NCI-H526 (cell line): ENCODE measurements at places on chromosomes 3 and 15.

GRCh38 chr15:99333981-99334380 is 82.7 kb downstream of the LRRC28 start:
- DNase-seq = no peak

DNA sequence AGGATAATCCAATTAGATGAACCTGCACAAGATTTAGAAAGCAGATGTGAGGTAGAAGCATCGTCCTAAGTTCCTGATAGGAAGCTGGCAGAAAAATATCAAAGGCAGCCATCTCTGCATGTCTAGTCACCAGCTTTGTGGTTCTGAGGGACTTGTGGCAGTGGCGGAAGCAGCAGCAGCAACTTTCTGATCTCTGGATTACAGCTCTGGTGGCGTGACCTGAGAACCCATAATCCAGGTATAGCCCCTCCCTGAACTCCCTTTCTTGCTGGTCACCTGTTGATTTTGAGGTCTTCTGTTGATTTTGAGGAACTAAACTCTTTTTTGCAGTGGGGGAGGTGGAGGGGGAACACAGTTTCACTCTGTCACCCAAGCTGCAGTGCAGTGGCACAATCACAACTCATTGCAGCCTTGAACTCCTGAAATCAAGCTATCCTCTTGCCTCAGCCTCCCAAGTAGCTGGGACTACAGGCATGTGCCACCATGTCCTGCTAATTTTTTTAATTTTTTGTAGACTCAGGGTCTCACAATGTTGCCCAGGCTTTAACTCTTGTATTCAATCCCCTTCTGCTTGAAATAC is 7.9 kb downstream of the FSIP1 start:
- DNase-seq = no peak

GRCh38 chr3:11699083-11699427 is 55.3 kb upstream of the VGLL4 start:
- DNase-seq = no peak

GRCh38 chr3:42518800-42519567 is 16.5 kb downstream of the VIPR1 start:
- DNase-seq = no peak

DNA sequence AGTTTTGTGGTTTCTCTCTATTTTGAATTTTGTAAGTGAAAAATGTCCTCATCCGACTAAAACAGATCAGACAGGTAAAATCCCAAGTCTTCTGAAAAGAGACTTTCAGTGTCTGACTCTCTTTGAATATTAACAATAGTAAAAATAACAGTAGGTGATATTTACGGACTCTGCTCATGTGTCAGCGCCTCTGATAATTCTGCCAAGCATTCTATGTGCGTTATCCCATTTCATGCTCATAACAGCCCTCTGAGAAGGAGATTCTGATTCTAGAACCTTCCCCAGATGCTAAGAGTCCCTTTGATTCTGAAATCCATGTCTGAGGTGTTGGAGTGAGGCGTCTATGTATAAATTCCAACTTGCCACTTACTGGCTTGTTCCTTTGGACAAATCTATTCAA is 282.8 kb downstream of the FEZF2 start:
- DNase-seq = no peak

DNA sequence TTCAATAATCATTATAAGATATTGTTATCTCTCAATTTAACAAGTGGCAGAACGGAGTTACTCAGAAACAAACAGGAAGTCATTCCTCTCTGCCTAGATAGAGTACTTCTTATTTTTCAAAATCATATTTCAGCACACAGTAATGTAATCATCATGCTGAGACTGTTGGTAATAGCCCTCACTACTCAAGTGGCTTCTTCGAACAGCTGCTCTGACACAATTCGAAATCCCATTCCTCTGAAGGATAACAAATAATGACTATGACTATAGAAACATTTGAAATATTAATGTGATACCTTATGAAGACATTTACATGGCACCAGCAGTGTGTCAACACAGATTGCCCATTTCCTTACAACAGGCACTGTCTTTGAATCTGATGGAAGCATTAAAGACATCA is 1249.8 kb downstream of the NSUN3 start:
- DNase-seq = no peak

DNA sequence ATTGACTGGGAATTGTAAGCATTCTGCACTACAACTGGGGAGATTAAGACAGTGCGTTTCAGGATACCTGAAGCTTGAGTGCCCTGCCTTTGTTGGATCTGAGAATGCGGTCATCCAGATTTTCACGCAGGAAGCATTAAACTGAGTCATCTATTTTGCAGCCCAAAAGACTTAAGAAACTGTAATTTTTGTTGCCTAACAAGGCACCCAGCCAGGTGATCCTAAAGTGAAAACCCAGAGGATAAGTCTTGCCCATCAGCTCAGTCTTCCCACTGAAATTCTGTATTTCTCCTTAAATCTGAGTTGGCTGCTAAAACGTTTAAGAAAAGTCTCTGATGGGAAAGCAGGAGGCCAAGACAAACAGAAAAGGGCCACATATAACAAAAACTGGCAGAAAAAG is 242.5 kb upstream of the TMCO5A start:
- no peak for DNase-seq

DNA sequence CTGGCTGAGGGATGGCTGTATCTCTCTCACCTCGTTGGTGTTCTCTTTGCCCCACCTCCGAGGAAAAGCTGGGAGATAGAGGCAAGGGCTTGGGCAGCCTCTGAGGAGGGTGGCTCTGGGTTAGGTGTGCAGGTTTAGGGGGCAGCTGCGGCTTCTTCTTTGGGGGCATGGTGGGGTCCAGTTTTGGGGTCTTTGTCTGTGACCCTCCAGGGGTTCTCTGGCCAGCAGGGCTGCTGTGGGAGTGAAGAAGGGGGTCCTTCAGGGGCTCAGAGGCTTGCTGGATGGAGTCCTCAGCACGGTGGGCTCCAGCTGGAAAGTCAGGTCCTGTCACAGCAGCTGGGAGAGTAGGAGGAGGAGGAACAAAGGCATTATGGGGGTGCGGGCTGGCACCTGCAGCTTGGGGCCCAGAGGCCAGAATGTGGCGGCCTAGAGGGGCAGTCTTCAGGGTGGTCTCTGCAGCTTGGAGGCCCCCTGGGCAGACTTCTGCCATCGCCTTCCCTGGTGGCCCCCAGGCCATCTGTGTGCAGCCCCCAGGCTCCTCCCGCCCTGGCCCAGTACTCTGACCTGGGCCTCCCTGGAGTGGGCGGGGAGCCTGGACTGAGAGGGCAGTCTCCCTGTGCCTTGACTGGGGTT is 7.0 kb downstream of the XIRP1 start:
- DNase-seq = no peak

DNA sequence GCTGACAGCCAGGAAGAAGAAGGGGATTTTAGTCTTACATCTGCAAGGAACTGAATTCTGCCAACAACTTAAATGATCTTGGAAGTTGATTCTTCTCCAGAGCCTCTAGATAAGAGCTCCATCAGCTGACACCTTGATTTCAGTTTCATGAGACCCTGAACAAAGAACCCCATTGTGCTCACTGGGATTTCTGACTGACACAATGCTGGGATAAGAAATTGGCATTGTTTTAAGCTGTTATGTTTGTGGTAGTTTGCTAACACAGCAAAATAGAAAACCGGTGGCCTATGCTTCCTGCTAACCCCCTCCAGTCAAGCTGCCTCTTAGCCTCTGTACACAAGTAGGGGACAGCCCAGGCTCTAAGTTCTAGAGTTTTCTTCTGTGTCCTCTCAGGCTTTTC is 36.2 kb downstream of the MASP1 start:
- peak; percentile 43 for DNase-seq

DNA sequence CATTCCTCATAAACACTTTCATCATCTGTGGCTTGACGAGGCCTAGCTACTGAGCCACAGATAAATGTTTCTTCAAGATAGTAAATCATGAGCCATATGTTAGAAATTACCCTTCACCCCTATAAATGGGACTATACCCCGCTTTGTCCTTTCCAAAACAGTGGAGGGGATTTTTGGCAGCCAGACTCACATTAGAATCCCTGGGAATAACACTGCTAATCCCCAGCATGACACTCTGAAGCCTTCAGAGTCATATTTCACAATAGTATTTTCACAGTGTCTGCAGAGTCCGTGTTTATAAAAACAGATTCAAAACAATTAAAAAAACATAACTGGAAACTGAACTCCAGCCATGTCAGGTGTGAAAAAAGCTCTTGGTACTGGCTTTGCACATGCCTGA is 271.6 kb downstream of the ERC2 start:
- DNase-seq = no peak

- DNase-seq = no peak
Observed at GRCh38 chr15:74780523-74781430, 1.1 kb upstream of the CSK start.

DNA sequence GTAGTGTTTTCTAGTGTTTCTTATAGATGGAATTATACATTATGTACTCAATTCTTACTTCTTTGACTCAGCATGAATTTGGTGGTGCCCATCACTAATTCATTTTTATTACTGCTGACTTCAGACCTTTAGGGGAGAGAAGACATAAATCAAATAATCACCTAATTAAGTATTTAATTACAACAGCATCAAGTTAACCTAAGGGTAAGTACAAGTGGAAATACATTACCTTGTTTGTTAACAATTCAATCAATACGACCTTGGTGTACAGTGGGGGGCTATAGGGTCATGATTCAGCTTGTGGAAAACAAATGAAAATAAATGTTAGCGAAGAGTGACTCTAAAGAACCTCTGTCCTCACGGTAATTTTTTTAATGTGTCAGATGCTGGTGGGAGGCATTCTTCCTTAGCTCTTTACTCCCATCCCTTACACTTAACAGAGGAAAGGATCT is 538 bp upstream of the CAPN7 start:
- DNase-seq = no peak

GRCh38 chr15:67006083-67007065 is 59.0 kb upstream of the SMAD3 start:
- no peak for DNase-seq

GRCh38 chr3:22922317-22922716 is 280.8 kb upstream of the UBE2E2 start:
- peak; percentile 43 for DNase-seq

GRCh38 chr3:113773381-113773780 is 26.5 kb downstream of the ATP6V1A start:
- DNase-seq = no peak

GRCh38 chr3:186534113-186534669 is 10.0 kb downstream of the CRYGS start:
- no peak for DNase-seq

GRCh38 chr3:61169621-61170251 is 81.5 kb downstream of the FHIT start:
- DNase-seq = no peak

- DNase-seq = peak; percentile 72
Observed at GRCh38 chr3:125192190-125193035, 20.1 kb downstream of the SLC12A8 start.
